ENCODE measurements at places on chromosomes 16 and 17.

GRCh38 chr16:2206420-2206779 lies 1.1 kb downstream of the MLST8 start:
- DNase-seq, result no peak

GRCh38 chr17:57312242-57312641 lies 55.9 kb downstream of the MSI2 start:
- no peak for DNase-seq

DNA sequence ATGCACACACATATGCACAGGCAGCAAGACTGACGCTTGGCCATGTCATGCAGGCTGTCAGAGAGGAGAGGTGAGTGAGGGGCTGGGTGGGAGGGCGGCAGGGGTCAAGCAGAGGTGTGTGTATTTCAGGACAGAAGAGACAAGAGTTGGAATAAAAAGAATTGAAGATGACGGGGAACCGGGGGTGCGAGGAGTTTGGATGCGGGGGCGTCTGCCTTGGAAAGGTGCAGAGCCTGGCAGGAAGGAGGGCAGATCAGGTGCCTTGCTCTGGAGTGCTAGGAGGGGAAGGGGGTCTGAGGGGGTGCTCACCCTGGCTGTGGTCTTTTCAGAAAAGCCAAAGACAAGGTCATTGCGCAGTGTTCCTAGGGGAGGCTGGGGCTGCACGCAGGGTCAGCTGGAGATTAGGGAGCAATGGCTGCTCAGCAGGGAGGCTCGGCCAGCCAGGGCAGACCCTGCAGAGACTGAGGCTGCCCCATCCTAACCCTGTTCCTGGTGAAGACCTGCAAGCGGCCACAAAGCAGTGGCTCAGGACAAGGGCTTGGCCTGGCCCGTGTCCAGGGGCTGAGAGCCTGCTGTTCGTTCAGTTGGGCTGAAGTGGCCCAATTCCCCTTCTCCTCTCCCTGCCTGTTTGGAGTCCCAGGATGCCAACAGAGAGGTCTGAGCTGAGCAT lies 23.7 kb upstream of the CBX4 start:
- DNase-seq, result no peak

DNA sequence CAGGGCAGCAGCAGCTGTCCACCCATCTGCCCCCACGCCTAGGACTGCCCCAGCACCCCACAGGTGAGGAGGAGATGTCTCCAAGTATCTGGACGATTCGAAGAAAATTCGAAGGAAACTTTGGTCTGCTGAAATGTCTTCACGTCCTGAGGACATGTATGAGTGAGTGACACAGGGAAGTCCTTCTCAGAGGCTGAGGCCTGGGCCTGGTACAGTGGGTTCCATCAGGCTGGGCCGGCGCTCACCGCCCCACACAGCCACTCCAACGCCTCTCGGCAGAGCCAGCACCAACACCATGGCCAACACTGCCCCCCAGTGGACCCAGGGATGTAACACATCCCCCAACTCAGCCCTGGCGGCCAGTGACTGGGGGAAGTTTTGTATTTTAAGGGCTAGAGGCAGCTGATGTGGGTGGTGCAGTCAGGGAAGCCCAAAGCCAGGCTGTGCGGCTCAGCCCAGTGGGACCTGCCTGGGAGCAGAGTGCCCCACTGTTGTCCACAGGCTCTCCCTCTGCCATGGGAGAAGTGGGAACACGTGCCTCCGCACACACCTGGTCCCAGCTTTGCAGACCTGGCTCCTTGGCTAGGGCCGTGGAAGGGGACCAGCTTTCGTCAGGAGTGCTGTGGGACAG lies 55.8 kb upstream of the FASN start:
- peak; percentile 64 for DNase-seq

- no peak for DNase-seq
Observed at GRCh38 chr16:78789561-78789960, 690.1 kb downstream of the WWOX start.

DNA sequence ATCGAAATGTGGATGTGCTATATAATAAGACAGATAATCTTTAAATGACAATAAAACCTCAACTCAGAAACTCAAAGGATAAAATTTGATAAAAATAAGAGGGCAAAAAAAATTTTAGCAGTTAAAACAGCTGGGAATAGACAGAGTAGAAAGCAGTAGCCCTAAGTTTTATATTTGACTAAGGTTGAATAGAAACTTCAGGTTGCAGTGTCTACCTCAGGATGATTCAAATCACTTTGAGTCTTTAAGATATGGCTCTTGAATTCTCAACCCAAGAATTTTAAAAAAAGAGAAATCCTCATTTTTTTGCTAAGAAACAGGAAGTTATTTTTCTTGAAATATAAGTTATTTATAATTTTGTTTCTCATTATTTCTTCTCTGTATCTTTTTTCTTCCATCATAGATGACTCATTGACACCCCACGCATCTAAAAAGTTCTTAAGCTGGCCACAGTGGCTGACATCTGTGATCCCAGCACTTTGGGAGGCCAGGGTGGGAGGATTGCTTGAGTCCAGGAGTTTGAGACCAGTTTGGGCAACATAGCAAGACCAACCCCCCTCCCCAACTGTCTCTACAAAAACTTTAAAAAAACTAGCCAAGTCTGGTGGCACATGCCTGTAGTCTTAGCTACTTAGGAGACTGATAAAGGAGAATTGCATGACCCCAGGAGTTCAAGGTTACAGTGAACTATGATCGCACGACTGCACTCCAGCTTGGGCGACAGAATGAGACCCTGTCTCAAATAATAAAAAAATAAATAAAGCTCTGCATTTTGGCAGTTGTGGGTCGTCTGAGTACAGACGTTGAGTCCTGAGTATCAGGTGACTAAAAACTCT lies 23.9 kb downstream of the NFAT5 start:
- no peak for DNase-seq

DNA sequence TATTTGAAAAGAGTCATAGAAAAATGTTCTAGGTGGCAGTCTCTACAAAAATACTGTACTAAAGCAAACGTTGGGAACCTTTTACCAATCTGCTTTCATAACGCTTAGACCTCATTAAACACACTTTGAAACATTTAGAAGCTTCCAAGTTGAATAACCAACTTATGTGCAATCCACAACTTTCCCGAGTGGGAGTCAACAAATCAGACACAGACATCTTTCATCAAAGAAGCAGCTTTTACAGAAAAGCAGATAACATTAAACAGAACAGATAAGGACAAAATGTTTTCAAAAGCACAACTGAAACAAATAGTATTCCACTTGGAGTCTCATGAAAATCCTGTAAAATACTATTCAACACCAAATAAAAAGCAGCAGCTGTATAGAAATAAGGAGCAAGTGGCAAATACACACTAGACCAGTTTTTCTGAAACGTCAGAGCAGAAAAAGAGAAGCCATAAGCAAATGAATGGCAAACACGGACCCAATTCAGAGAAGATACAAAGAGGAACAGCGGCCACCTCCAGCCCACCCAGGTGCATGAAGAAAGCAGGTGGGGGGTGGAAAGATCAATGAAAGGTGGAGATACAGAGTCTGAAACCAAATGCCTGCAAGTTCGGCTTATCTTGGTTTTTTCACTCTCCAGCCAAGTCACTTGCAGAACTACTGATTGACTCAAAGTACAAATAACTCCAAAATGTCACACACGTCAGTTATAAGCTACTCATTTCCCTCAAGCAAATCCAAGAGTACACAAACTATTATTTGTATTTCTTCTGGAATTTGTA lies 18.4 kb upstream of the FBF1 start:
- DNase-seq, result no peak

- DNase-seq, result no peak
Observed at GRCh38 chr16:52316241-52316640, 230.7 kb downstream of the TOX3 start.

DNA sequence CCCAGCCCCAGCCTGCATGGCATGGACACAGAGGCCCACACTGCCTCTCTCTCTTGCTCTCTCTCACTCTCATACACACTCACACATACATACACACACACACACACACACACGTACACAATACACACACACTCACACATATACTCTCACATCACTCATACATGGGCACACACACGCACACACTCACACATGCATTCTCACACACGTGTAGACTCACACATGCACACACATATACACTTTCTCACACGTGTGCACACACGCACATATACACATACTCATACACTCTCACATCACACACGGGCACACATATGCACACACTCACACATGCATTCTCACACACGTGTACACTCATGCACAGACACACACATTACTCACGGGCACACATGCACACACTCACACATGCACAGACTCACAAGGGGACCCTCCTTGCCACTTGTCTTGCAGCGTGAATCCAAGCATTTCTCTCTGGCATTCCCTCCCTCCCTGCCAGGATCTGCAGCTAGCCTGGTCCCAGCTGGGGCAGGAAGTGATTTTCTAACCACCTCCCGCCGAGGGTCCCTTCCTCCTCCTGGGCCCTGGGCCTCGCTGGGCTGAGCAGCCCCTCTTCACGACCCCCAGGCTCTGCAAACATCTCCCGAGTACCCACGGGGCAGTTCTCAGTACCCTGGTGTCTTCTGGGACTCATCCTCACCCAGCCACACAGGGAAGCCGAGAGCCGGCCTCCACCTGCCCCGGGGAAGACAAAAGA lies 37.5 kb downstream of the IL21R start:
- DNase-seq, result no peak

DNA sequence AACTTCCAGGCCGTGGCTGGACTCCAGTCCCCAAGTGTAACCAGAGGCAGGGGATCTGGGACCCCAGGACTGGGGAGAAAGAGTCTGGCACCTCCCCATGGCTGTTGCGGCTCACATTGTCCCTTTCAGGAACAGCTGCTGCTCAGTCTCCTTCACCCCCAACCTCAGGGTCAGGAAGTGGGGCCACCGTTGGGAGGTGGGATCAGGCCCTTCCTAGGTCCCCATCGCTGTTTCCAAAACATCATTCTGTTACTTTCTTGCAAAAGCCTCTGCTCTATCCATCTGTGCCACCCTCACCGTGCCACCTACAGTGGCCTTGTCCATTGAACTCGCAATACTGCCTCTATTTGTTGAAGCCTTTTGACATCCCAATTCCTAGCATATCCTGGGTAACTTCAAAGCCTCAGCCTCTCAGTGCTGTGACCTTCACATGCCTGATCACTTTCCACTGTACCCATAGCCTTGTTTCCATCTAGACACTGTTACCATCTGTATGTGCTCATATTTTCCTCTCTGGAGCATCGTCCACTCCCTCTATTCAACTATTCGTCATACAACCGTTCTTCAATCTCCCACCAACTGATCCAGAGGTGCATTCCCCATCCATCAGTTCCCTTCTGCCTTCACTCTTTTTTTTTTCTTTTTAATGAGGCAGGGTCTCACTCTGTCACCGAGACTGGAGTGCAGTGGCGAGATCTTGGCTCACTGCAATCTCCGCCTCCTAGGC lies 15.0 kb upstream of the SRCIN1 start:
- DNase-seq, result no peak

DNA sequence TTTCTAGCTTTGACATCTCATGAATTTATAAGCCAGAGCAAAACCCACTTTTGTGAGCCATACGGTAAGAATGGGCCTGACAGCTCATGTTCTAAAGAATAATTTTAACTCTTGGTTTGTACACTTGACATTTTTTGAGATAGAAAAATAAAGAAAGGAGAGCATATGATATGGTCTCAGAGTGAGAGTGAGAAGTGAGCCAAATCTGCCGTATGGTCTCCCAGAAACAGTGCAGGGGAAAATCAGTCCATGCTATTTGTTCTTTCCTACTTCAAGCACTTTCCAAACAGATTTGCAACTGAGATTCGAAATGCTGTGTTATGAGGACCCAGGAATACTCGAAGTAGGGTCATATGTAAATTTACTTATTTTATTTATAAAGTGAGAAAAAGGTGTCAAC lies 20.9 kb downstream of the SMIM36 start:
- DNase-seq, result no peak

DNA sequence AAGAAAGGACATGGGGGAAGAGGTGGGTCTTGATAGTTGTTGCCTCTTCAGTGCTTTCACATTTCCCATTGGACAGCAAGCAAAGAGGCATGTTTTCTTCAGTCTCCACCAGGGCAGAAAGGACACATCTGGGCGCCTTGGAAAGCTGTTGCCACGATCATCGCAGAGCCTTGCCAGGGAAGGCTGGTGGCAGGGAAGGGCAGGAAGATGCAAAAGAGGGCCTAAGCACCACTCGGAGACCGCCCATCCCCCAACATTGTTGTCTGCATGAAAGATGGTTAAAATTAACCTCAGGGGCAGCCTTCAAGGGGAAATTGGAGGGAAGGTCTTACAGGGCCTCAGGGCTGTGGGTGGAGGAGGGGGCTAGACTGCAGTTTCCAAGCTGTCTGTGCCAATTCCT lies 114.2 kb downstream of the SOX9 start:
- DNase-seq, result no peak

GRCh38 chr16:59164461-59164860 lies 430.3 kb upstream of the GOT2 start:
- DNase-seq, result no peak

- no peak for DNase-seq
Observed at GRCh38 chr17:26773189-26774188, 520.4 kb upstream of the WSB1 start.

All from mammary epithelial cell (primary cell).